Hypothalamus (tissue), 51 donors: ENCODE measurements at places on chromosomes 13 and 19.

DNA sequence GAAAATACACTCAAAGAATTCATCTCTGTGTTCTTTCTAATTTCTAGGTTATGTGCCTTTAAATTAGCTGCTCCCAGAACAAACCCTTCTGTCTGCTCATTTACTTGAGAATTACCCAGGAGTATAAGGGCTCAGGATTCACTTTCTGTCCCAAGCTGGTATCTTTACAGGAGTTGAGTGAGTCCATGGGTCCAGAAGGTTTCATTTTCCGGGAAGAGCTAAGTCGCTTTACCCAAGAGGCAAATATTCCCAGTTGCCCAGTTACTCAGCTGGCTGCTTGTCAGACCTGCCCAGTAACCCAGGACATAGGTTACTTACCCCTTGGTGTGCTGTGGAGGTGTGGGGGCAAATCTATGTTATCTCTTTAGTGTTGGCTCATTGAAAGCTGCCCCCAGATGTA is 47.3 kb downstream of the DHRS12 start:
- DNase-seq, result no peak

GRCh38 chr13:49528161-49528560 is 32.4 kb downstream of the PHF11 start:
- no peak for DNase-seq

GRCh38 chr13:75612354-75612753 is 23.8 kb upstream of the LMO7 start:
- DNase-seq, result no peak

DNA sequence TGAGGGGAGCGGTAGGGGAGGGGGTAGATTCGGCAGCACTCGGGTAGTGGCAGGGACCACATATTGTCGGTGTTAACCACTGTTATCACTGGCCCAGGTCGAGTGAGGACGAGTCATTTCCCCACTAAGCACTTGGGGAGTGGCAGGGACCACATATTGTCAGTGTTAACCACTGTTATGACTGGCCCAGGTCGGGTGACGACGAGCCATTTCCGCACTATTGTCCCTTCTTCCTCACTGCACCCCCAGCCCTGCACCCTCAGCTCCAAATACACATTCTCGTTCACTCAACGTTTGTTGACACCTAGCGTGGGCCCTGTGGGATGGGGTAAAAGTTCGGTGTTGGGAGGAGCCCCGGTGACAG is 467 bp upstream of the CLN5 start:
- DNase-seq, result no peak
